CD4-positive, alpha-beta T cell treated with Interferon gamma for 1 hour (primary cell): ENCODE measurements at places on chromosomes 16 and 17.
A peak's percentile ranks its signal among the peaks of the same experiment; 100 is the strongest.

DNA sequence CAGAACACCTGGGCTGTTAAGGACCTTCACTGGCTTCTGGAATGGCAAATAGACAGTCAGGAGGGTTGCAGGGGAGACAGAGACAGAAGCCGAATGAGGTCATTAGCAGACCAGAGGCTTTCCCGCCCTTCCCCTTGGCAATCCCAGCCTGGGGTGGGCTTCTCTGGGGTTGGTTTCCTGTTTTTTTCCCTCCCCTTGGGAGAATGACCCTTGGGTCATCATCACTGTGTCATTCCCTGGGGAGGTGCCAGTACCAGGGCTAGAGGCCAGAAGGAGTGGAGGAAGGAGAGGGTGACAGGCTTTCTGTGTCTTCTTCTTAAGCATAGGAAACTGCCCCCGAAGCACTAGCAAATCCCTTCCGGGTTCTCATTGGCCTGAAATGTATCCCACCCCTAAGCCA is 42.9 kb upstream of the IL21R start:
- no peak for DNase-seq

DNA sequence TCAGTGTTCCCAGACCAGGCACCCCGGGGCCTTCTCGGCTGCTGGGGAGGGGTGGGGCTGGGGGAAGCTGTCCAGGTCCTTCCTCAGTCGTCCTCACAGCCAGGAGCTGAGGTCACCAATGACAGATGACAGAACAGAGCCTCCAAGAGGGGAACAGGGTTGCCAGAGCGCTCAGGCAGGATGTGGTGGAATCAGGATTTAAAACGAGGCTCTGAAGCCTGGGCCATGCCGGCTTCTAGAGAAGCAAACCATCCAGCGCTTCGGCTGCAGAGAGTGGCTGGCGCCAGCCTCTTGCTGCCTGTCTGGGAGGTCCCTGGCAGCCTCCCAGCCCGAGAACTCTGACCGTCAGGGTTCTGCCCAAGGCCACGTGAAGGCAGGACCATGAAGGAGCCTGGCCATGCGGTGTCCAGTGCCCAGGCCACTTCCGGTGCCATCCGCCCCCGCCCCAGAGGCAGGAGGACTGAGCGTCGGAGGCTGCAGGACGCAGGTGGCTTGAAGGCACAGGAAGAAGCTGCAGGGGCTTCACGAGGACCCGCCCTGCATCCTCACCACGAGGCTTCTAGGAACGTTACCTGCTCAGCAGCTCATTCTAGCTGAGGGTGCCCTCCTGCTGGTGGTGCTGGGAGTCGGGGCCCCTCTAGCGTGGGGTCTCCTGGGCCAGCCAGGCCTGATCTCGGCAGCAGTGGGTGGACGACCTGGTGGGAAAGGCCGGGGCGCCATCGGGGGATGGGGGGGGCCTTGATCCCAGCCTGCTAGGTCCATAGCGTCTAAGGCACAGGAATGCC is 78.5 kb downstream of the KLHDC4 start:
- DNase-seq, result no peak

GRCh38 chr17:58333736-58334207 is 5.2 kb upstream of the TSPOAP1 start:
- DNase-seq, result peak; percentile 23

GRCh38 chr17:16975744-16976625 is 4.1 kb upstream of the TNFRSF13B start:
- DNase-seq, result no peak

- no peak for DNase-seq
Observed at GRCh38 chr16:85914423-85914794, 15.4 kb downstream of the IRF8 start.

- DNase-seq, result no peak
Observed at GRCh38 chr17:52537421-52537820, 378.9 kb upstream of the CA10 start.

GRCh38 chr16:50437769-50438437 is 69.1 kb upstream of the BRD7 start:
- DNase-seq, result no peak

GRCh38 chr17:71777048-71777640 is 343.7 kb upstream of the SOX9 start:
- no peak for DNase-seq

- no peak for DNase-seq
Observed at GRCh38 chr16:88830258-88830657, 18.5 kb upstream of the APRT start.

DNA sequence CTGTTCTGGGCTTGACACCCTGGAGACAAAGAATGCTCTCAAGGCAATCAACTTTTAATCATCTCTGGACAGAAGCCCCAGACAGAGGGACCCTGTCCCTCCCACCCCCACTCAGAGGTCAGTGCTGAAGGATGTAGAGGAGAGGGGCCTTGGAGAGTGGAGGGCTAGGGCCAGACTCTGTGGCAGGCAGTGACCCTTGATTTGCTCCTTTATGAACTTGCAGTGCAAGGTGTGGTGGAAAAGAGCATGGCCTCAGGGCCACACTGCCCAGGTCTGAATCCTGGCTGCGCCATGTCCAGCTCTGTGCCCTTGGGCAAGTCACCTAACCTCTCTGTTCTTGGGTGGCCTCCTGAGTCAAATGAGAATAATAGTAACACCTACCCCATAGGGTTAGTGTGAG is 134.3 kb downstream of the TMEM132E start:
- no peak for DNase-seq
